Thoracic aorta (tissue), 2 donors: ENCODE measurements at places on chromosomes 11 and 22. TPM values are rescaled to one million over a fixed set of nuclear protein-coding genes. Genes with fewer than 3 reads are reported as not detected.

DNA sequence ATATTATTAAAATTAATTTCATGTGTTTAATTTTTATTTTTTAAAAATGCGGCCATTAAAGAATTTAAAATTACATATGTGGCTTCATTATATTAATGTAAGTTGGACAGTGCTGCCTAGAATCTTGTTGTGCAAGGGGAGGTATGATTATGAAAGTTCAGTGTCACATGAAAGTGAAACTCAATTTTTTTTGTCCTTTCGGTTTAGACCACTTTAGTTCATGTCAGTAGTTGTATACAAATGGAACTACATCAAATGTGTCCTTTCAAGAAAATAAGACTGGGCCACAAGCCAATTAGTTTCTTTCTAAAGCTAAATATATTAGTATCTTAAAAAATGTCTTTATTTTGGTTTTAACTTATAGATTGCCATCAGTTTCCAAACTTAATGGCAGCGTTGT lies 35.7 kb downstream of the TBCEL start:
- no peak for DNase-seq

DNA sequence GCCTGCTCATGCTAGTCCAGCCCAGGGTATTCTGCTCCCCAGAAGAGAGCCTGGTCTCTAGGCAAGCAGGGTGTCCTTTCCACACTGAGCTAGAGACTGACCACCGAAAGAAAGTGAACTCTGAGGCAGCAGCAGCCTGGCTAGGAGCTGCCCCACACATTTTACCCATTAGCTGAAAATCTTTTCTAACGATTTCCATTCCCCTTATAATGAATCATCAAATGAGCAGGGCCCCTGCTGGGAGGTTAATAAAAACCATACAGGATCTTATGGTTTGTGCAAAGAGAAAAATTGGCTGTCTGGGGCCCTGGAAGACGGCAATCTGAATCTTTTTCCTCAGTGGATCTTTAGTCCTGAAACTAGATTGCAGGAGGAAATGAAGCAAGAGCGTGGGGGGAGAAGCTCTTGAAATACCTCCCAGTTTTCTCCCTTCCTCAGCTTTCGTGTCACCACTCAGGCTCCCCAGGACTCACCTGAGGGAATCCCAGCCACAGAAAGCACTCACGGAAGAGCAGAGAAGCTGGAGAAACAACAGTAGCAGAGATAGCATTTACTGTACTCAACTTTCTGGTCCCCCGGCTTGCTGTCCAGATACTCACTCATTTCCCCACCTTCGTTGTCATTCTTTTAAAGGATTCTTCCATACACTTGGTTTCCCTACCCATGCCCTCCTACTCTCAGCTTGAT lies 74.7 kb upstream of the CD44 start:
- no peak for DNase-seq

- DNase-seq, result no peak
Measured at GRCh38 chr11:66543263-66544107, 2.4 kb downstream of the ZDHHC24 start.

DNA sequence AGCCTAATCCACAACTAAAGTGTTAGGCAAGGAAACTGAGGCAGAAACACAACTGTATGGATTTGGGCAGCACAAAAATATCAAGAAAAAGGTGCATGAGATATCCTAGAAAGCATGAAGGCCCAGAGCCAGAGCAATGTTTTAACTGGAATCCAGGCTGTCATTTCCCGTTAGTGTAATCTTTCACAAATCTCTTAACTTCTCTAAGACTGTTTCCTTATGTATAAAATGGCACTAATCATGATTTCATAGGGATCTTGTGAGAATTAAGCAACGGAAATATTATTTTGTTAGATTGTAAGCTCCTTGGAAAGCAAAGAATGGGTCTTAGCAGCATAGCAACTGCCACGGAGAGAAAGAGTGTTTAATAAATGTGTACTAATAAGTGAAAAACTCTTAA lies 14.7 kb upstream of the SYTL2 start:
- no peak for DNase-seq

DNA sequence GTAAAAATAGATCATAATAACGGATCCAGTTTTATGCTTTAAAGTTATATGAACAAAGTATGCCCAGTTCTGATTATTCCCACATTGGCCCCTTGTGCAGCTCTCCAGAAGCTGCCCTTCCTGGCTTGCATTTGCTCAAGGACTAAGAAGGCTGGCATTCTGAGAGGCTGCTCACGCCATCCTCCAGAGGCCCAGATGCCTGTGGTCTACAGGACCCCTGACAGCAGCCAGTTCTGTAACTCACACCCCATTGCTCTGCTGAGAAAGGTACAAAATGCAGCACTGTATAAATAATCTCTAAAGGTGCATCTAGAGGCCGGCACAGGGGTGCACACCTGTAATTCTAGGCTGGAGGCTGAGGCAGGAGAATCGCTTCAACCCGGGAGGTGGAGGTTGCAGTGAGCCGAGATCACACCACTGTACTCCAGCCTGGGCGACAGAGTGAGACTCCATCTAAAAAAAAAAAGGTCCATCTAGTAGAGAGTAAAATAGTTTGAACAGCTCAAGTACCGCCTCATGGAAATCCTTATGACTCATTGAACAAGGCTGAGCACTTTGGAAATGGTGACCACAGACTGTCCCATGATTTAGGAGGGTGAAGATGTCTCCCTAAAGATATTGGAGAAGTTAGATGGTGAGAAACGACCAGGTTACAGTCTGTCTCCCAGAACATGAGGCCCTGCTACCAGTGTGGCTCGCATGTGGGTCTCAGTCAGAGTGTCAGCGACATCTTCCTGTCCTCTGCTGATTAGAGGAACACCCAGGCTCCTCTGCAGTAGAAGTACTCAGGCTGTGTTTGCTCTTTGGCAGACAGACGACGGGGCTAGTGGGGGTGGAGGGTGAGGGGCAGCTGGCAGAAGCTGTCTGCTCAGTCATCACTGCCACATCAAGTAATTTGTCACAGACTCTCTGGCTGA lies 56.3 kb downstream of the KREMEN1 start:
- no peak for DNase-seq

DNA sequence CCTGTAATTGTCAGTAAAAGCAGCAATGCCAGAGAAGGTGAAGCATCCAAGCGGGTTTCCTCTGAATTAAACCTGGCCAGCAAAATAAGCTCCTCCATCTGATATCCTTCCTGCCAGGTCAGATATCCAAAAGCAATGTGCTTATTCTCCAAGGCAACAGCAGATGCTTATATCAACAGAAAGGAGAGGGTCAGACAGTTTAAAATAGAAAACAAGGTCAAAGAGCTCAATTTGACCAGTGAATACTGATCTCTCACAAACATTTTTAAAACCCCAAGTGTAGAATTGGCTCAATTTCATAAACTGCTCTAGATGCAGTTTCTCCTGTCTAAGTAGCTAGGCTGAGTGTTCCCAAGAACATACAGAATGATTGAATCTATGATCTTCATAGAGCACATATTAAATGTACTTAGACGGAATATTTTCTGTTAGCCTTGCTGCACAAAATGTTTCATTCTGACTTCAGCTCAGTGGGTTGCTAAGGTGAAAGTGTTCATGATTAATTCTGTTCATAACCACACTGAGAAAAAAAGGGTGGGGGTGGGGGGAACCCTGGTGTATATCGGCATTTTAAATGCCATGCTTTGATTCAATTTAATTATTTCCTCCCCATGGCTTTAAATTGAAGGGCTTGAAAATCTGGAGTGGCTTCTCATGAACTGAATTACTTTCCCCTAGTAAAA lies 174.2 kb upstream of the ARHGAP20 start:
- DNase-seq, result no peak

DNA sequence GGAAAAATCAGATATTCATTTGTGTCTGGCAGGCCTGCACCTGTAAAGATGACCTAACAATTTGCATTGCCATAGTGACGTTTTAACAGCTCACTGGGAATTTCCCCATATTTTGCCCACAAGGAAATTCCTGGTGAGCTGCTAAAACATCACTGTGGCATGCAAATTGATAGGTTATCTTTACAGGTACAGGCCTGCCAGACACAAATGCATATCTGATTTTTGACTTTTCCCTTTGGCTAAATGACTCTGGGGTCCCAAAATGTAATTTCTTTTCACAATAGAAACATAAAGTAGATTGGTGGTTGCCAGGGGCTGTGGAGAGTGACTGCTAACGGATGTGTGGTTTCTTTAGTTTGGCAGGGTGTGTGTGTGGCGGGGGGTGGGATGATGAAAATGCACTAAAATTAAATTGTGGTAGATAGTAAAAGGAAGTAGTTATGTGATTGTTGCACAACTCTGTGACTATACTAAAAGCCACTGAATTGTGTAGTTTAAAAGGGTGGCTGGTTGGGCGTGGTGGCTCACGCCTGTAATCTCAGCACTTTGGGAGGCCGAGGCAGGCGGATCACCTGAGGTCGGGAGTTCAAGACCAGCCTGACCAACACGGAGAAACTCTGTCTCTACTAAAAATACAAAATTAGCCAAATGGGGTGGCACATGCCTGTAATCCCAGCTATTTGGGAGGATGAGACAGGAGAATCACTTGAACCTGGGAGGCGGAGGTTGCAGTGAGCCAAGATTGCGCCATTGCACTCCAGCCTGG lies 18.5 kb upstream of the FEZ1 start:
- DNase-seq, result no peak

DNA sequence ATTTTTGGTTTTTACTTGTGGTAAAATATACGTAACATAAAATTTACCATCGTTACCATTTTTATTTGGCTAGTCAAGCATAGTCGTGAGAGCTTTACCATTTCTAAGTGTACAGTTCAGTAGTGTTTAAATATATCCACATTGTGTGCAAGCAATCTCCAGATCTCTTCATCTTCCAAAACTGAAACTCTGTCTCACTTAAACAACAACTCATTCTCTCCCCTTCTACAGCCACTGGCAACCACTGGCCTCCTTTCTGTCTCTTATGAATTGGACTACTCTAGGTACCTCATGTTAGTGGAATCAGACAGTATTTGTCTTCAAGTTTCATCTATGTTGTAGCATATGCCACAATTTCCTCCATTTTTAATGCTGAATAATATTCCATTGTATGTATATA lies 37.4 kb downstream of the SMC1B start:
- DNase-seq, result no peak

GRCh38 chr11:59207988-59208451 lies 4.7 kb downstream of the MPEG1 start:
- DNase-seq, result no peak

DNA sequence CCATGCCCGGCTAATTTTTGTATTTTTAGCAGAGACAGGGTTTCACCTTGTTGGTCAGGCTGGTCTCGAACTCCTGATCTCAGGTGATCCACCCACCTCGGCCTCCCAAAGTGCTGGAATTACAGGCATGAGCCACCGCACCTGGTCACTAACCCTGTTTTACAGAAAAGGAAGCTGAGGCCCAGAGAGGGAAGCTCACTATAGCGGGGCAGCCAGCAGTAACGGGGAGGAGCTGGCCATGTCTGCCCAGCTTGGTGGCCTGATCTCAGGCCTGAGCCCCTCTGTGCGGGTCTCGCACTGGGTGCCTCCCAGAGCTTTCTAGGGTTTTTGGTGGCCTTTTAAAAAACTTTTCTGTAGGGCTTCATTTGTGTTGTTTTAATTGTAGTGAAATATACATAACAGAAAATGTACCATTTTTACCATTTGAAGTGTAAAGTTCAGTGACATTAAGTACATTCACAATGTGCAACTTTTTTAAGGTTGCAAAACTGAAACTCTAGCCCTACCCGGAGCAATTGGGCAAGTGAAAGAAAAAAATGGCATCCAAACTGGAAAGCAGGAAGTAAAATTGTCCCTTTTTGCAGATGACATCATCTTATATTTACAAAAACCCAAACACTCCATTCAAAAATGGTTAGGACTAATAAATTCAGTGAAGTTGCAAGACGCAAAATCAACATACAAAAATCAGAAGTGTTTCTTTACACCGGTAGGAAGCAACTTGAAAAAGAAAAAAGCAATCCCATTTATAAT lies 14.5 kb upstream of the CYTH4 start:
- DNase-seq, result no peak

GRCh38 chr11:67303835-67304411 lies 593 bp downstream of the SSH3 start:
- DNase-seq, result no peak

GRCh38 chr11:109304159-109304558 lies 117.8 kb upstream of the C11orf87 start:
- no peak for DNase-seq

DNA sequence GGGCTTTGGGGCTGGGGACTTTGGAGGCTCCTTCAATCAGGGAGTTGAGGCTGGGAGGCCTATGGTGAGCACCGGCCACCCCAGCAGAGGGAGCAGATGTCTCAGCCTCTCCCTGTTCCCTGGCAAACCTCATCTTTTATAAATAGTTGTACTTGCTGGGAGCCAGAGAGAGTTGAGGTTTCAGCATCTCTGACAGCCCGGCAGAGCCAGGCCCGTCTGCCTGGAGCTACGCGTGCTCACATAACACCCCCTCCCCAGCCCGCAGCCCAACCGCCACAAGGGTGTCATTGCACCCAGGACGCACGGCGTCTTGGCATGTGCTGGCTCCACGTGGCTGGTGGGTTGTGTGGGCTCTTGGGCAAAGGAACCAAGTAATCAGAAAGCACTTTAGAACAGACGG lies 127.1 kb downstream of the CHST1 start:
- DNase-seq, result no peak

- no peak for DNase-seq
Measured at GRCh38 chr11:36510594-36510942, 496 bp upstream of the TRAF6 start.

GRCh38 chr11:123086305-123086704 lies 24.4 kb upstream of the HSPA8 start:
- no peak for DNase-seq

- DNase-seq, result no peak
Measured at GRCh38 chr22:36193171-36193570, 8.4 kb downstream of the APOL4 start.

- no peak for DNase-seq
Measured at GRCh38 chr22:26041931-26042330, 127.3 kb upstream of the SEZ6L start.

DNA sequence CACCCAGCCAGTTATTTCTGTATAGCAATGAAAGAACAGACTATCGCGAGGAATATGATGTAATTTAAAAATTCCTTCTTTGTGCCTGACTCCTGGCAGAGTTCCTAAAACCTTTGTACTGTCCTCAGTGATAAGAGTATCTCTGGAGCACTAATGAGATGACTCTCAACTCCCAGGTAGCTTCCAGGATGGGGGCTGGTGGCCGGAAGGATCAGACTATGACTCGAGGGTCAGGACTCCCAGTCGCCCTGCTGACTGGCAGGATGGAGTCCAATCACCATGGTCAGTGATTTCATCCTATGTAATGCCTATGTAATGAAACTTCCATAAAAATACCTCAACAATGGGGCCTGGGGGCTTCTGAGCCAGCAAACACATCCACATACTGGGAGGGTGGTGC lies 135.1 kb downstream of the SHANK2 start:
- DNase-seq, result no peak

Gene NPAS4
- total RNA-seq, result 6.6 TPM

Gene LDHAL6A
- total RNA-seq, result not detected

Gene RFPL1
- not detected for total RNA-seq

Gene NXPE4
- not detected for total RNA-seq

Gene GLB1L3
- not detected for total RNA-seq

Gene TMEM191B
- not detected for total RNA-seq

Gene PLAAT5
- total RNA-seq, result 1.8 TPM

Gene CCDC73
- total RNA-seq, result 0.28 TPM

Gene PANX3
- total RNA-seq, result not detected
